ENCODE measurements at places on chromosomes 1 and 21.

- DNase-seq, result peak; percentile 8
Observed at GRCh38 chr1:205228093-205228521, 361 bp downstream of the TMCC2 start.

- DNase-seq, result no peak
Observed at GRCh38 chr1:85339656-85340399, 63.4 kb upstream of the BCL10 start.

DNA sequence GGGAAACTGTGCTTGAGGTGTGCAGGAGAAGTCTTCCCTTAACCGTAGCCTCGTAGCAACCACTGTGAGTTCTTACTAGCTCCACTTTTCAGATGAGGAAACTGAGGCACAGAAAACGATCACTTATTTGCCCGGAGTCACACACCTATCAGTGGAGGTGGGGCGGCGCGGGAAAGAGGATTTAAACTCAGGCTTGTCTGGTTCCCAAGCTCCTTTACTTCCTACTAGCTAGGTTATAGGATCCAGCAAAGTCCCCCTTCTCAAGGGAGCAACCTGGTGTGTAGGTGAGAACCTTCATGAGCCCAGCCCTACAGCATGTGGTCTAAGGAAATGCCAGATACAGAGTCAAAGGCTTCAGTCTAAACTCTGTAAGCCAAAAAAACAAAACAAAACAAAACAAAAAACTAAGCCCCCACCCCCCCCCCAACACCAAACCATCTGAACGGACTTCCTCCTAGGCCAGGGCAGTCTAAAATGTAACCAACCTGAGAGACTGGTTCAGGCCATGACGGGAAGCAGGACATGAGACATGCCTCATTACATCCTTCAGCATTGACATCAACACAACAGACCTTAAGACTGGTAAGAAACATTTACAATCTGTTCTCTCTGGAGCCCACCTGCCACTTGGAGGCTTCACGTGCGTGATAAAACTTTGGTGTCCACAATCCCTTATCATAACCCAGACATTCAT lies 709 bp upstream of the FBXO42 start:
- DNase-seq, result peak; percentile 4

DNA sequence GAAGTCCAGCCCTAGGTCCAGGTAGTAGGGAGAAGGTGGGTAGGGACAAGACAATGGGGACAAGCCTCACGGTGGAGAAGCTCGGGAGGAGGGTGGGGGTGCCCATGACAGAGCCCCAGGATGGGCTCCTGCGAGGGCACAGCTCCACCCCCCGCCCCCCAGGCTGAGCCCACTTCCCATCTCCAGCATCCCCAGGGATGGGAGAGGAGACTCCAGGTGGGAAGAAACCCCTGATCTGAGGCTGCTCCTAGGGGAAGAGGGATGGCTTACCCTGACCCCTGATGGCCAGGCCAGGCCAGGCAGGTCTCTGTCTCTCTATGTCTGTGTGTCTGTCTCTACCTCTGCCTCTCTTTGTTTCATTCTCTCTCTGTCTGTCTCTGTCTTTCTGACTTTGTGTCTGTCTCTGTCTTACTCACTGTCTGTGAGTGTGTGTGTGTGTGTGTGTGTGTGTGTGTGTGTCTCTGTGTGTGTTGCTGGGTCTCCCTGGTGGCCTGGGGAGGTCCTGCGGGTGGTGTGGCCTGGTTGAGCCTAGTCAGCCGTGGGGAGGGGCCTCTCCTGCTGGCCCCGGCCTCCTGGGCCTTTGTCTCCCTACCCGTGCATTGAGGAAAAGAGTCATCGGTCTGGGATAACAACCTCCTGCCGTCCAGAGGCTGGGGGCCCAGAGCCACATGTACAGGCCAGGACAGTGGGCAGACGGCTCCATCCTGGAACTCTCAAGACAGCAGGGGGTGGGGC lies 45.7 kb downstream of the WNT9A start:
- DNase-seq, result no peak

GRCh38 chr21:43917515-43918384 lies 52.7 kb downstream of the AGPAT3 start:
- DNase-seq, result peak; percentile 4

DNA sequence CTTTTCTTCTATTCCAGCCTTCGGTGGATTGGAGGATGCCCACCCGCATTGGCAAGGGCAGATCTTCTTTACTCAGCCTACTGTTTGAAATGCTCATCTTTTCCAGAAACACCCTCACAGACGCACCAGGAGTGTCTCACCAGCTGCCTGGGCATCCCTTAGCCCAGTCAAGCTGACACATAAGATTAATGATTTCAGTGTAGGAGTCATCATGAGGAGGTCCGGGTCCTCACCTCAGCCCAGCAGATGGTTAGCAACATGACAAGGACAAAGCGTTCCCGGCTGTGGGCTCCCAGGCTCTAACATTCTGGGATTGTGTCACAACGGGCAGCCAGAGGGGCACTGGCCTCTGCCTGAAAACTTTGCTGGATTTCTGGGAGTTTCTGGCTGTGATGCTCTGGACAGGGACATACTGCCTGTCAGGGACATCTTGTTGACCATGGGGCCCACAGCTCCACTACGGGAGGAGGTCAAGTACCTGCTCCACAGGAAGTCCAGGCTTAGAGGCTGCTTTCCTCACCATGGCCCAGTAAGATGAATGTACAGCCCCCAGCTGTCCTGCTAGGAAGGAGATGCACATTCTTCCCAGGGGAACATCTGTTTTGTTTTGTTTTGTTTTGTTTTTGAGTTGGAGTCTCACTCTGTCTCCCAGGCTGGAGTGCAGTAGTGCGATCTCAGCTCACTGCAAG lies 204.0 kb upstream of the COA6 start:
- DNase-seq, result no peak

DNA sequence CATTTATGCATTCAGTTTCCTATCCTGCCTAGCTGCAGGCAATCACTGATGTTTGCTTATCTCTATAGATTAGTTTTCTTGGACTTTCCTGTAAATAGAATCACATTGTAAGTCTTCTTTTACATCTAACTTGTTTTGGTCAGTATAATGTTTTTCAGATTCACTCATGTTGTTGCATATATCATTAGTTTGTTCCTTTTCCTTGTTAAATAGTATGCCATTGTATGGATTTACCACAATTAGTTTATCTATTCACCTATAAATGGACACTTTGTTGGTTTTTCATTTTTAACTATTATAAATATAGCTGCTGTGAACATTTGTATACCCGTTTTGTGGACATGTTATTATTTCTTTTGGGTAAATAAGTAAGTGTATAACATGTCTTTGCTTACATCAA lies 44.2 kb upstream of the BACH1 start:
- no peak for DNase-seq

DNA sequence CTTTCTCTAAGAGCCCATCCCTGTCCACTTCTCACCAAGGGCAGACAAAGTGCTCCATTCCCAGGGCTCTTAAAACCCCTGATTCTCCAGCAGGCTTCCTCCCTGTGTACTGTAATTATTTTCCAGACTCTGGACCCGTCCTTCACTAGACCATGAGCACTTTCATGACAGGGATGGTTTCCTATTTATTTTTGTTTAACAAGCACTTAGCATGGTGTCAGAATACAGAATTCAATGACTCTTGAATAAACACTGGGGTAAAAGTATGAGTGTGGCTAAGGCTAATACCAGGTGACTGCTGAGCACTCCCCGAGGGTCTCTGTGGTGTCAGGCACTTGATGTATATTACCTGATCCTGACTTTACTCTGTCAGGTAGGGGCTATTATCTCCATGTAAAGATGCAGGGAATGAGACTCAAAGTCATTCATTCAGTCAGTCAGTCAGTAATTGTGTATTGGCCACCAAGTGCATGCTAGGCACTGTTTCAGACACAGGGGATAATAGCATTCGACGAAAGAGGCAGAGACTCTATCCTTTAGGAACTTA lies 47.2 kb downstream of the C1orf21 start:
- no peak for DNase-seq

GRCh38 chr21:39818557-39818956 lies 48.7 kb upstream of the PCP4 start:
- DNase-seq, result no peak

DNA sequence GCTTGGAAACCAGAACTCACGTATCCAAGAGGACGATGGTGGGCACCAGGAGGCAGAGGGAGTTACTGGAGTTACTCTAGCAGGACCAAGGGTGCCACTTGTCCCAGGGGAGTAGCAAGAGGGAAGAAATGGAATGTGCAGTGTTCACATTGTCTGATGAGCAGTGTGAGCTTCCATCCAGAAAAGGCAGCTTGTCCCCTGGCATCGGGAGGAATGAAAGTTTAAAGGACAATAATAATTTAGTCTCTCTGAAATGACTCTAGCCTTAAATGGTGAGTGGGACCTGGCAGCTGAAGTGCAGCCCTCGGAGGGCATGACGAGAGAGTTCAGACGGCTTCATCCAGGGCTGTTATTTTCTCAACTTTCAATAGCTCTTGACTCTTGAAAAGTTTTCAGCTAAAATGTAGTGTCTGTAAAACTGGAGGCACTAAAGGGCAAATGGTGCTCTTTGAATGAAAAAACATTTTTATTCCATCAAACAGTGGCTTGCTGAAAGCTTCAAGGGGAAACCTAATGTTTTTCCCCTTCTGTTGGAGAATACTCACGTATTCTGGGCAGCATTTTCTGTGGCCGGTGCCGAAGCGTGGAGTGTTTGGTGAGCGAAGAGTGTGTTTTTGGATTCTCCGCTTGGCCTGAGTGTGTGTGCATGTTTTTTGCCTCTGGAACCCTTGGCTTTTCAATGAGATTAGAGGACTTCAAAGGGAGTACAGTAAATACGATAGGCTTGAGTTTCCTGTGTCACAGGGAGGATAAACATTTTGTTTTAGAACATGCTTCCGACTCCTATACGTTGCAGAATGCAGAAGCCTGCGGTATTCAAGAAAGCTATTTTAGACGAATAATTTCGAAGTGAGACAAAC lies 157.3 kb downstream of the GALNT2 start:
- DNase-seq, result no peak

- no peak for DNase-seq
Observed at GRCh38 chr21:19855522-19855921, 1142.7 kb upstream of the NCAM2 start.

DNA sequence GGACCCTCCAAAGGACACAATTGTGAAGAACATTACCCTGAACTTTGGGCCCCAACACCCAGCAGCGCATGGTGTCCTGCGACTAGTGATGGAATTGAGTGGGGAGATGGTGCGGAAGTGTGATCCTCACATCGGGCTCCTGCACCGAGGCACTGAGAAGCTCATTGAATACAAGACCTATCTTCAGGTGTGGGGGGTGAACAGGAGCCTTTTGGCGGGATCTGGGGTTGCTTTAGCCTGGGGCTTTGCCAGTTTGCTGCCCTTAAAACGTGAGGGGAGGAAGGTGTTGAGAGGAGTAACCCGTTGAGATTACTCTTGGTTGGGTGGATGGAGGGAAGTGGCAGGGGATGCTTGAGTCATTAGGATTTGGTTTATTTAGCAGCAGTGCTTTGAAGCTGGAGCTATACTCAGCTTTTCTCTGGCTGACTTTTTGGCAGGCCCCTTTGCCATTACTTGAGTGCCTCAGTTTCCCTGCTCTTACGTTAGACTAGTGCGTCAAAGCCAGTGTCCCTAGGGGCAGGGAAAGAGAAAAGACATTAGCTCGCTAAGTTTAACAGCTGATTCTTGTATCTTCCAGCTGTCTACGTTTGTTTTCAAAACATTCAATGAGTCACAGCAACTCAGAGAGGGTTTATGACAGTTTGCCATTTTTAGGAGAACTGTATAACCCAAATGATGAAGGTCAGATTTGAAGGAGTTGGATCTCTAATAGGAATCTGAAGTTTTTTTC lies 4.4 kb downstream of the NDUFS2 start:
- DNase-seq, result no peak

DNA sequence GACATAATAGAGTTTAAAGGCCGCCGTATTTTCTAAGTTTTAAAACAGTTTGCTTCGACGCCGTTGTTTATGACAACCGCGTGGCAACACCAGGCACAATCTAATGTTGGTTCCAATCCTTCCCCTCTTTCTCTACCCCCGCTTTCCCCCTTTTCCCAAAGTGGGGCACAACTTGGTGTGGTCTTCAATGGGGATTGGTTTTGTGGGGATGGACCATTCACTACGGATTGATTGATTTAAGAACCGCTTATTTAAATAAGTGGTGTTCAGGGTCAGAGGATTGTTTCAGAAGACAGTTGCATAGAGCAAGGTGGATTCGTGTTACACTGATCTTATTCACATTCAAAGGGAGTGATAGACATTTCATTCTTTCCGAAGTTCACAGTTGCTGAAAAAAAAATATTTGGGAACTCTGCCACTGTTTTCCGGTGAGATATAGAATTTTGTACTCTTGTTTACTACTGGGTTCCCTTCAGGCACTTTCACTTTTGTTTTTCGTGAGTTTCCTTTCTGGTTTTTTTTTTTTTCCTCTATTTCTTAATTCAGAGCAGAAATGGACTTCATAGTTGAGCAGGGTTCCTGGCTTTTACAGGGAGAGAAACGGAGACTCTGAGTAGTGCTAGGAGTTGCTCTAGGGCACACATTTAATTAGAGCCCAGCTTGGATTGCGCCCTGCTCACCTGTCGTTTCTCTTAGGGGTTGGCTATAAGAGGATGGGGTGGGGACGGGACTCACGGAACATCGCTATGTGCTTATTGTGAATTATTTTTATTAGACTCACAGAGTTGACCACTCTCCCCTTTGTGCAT lies 79.6 kb upstream of the AK4 start:
- DNase-seq, result peak; percentile 6

- DNase-seq, result no peak
Observed at GRCh38 chr1:49060766-49061165, 284.1 kb upstream of the BEND5 start.

- DNase-seq, result no peak
Observed at GRCh38 chr1:213049232-213049631, 1.8 kb upstream of the RPS6KC1 start.

- DNase-seq, result no peak
Observed at GRCh38 chr1:218273762-218274479, 11.2 kb upstream of the RRP15 start.

DNA sequence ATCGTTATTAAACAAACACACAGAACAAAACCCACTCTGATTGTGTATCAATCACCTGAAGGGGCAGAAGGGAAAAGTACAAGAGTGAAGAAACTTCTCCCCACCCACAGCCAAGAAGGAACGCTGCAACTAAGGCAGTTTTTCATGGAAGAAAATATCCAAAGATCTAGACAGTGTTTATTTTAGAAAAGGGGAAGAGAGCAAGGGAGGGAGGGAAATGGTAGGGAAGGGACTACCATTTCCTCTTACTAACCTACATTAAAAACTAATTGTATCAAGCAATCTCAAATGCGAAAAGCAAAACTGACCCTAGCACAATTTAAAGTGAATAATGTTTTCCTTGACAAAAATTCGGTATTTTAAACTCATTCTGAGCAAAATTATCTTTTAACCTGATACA lies 3.5 kb downstream of the NRIP1 start:
- no peak for DNase-seq

- DNase-seq, result no peak
Observed at GRCh38 chr1:203508463-203509073, 14.6 kb downstream of the OPTC start.

- peak; percentile 57 for DNase-seq
Observed at GRCh38 chr1:12132078-12132477, 34.7 kb upstream of the TNFRSF1B start.
